ENCODE measurements at places on chromosomes 11 and 22. TPM values are rescaled to one million over a fixed set of nuclear protein-coding genes. Genes with fewer than 3 reads are reported as not detected.

The FDXACB1 gene
- 3.8 TPM for total RNA-seq

The HBE1 gene
- total RNA-seq, result not detected

The YPEL1 gene
- total RNA-seq, result 1.7 TPM

The OR5B21 gene
- not detected for total RNA-seq

The MAPK11 gene
- total RNA-seq, result 15.4 TPM

The NRXN2 gene
- total RNA-seq, result 11.6 TPM

The CYTH4 gene
- total RNA-seq, result 16.3 TPM

The SYCE3 gene
- total RNA-seq, result not detected

The XKR3 gene
- not detected for total RNA-seq

The IGF2 gene
- total RNA-seq, result 61.1 TPM

The ALDH3B1 gene
- total RNA-seq, result 25.4 TPM

The SGSM1 gene
- total RNA-seq, result 10.6 TPM

The FAM180B gene
- 0.29 TPM for total RNA-seq

The MPEG1 gene
- total RNA-seq, result 9.4 TPM

The NEFH gene
- total RNA-seq, result 0.86 TPM

- no peak for DNase-seq
Measured at GRCh38 chr11:13338427-13339069, 61.0 kb downstream of the BMAL1 start.

DNA sequence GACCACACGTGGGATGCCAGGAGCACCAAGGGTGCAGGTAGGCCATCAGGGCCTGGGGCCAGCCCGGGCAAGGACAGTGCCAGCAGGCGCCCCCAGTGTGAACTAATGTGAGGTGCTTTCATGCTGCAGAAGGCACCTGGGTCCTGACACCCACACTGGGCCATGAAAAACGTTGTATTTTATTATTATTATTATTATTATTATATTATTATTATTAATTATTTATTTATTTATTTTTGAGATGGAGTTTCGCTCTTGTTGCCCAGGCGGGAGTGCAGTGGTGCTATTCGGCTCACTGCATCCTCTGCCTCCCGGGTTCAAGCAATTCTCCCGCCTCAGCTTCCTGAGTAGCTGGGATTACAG, 1267.3 kb downstream of the BRD1 start:
- no peak for DNase-seq

DNA sequence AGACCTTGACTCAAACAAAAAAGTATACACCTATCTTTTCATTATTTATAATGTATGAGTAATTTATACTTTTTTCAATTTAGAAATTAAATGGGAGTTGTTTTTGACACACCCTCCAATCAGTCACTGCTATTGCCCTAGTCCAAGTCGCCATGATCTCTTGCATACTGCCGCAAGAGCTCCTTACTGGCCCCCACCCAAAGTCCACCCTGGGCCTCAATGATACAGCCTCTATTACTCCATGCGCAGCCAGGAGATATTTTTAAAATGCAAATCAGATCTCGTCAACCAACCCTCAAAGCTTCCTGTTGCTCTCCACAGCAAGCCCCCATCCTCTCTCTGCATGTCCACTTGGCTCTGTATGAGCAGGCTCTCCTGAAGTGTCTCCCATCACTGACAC, 12.8 kb upstream of the LMO1 start:
- no peak for DNase-seq

DNA sequence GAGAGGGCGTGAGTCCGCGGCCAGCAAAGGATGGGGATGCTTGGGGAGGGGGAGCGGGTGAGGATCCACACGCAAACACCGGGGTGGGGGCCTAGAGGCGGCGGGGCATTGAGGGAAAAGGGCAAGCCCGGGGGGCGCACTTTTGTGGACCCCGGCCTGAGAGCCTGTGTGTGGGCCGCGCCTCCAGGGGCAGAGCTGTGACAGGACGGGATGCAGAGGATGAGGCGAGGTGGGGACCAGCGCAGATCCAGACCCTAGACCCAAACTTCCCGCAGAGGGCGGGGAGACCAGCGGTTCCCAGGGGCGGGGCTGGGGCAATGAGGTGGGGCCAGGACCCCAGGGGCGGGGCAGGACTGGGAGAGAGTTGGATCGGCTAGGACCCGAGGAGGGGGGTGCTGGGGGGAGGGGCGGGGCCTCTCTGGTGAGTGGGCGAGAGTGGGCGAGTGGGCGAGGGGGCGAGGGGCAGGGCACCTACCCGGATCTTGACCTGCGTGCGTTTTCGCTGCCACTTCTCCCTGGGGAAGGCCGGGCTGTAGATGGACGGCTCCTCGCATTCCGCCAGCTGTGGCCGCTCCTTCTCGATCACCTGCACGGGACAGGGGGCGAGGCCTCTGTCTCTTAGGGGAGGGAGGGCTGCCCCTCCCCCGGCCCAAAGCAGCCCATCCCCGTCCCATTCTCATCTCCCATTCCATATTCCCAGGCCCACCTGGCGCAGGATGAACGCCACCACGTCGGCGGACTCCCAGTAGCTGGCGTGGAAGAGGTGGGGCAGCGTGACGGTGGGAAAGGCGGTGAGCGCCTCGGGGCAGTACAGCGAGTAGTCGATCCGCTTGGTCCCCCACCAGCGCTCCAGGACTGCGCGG, 10.6 kb downstream of the PITPNM1 start:
- DNase-seq, result no peak

DNA sequence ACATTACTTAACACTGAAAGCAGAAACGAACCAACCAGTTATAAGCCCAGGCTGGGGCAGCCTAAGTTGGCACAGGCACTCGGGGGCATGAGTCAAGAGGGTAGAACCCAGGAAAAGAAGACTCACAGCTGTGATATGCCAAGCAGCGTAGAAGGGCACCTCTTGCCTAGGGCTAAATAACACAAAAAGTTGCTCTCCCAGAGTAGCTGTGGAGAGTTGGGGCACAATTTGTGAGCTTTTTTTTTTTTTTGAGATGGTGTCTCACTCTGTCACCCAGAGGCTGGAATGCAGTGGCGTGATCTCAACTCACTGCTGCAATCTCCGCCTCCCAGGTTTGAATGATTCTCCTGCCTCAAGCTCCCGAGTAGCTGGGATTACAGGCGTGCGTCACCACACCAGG, 8.8 kb downstream of the CLMP start:
- DNase-seq, result no peak

GRCh38 chr11:73875380-73875779, 1.3 kb downstream of the COA4 start:
- no peak for DNase-seq

DNA sequence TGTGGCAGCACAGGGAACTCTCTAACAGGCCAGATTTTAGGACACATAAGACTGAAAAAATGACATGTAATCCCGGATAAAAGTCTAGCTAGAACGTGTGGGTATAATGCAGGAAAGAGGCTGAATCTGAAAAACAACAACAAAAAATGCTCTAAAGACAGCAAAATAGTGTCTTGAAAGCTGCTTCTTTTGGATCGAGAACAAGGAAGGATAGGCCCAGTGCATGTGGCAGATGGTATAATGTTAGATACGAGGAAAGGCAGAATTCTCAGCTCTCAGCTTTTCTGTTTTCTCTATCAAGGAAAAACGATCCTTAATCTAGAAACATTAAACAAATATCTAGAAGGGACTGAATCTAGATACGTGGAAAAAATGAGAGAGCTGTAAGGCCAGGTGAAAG, 33.8 kb upstream of the PARVA start:
- DNase-seq, result no peak

DNA sequence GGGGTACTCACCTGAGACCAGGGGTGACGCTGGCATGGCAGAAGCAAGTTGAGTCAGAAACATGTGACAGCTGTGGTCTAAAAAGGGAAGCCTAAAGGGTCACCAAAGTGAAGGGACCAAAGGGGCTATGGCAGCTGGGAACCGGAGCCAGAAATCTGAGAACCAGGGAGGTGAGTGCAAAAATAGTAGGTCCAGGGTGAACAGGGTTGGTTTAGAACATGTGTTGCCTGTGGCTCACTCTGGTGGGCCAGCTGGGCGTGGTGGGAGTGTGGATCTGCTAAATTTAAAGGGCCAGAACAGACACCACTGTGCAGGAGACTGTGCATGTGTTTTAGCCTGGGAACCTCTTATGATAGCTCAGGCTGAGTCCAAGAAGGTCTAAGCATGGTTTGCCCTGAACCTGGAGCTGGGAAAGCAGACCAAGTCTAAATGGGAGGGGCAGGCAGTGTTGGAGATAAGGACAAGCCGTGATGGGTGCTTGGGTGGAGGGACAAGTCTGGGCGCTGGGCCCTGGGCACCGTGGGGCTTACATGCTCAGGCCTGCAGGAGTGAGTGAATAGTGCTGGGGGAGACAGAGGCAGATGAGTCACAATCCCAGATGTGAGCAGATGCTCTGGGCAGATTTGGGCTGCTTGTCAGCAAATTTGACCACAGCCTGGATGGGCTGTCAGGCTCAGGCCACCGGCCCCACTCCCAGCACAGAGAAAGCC, 41.4 kb upstream of the ZBED5 start:
- peak; percentile 90 for DNase-seq

DNA sequence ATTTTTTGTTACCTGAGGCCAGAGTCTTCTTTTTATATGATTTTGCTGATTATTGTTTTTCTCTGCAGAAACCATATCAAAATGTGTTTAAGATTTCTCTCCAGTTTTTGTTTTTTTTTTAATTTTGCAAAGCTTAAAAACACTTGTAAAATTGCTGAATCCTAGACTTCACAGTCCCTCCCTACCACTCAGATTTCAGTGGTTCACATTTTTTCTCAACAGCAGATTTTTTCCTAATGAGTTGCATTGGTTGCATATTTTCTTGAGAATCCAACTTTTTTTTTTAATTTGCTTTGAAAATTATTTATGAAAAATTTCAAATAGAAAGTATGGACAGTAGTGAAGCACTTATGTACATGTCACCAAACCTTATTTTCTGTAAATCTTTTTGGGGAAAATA, 5.8 kb downstream of the ARL14EP start:
- DNase-seq, result no peak

GRCh38 chr11:14746857-14747395, 103.3 kb downstream of the PDE3B start:
- DNase-seq, result no peak

GRCh38 chr22:20750461-20751184, 23.3 kb upstream of the SERPIND1 start:
- DNase-seq, result peak; percentile 66

- DNase-seq, result peak; percentile 75
Measured at GRCh38 chr11:47715082-47715669, at the start of gene AGBL2. AGBL2 (minus strand) TSS chr11:47715369; CDS start chr11:47714650, 719 bp downstream.

GRCh38 chr11:36449561-36450096, 60.4 kb downstream of the TRAF6 start:
- no peak for DNase-seq

DNA sequence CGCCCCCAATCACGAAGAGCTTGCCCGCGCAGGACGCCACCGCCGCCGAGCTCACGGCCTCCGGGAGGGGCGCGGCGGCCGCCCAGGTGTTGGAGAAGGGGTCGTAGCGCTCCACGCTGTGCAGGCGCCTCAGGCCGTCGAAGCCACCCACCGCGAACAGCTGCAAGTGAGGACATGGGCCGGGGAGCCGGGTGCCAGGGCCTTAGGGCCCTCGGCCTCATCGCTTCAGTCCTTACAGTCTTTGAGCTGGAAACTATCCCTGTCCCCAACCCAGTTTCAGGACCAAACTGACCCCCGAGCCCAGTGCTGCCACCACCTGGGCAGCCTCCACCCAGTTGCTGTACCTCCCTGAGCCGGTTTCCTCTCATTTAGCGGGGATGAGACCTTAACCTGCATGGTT, 7.6 kb downstream of the KLHL35 start:
- no peak for DNase-seq

DNA sequence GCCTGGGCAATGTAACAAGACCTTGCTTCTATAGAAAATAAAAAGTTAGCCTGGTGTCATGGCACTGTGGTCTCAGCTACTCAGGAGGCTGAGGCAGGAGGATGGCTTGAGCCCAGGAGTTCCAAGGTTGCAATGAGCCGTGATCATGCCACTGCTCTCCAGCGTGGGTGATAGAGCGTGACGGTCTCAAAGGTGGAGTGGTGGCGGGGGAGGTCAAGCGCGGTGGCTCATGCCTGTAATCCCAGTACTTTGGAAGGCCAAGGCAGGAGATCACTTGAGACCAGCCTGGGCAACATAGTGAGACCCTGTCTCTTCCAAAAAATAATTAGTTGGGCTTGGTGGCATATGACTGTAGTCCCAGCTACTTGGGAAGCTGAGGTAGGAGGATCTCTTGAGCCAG, 16.7 kb upstream of the PISD start:
- no peak for DNase-seq

DNA sequence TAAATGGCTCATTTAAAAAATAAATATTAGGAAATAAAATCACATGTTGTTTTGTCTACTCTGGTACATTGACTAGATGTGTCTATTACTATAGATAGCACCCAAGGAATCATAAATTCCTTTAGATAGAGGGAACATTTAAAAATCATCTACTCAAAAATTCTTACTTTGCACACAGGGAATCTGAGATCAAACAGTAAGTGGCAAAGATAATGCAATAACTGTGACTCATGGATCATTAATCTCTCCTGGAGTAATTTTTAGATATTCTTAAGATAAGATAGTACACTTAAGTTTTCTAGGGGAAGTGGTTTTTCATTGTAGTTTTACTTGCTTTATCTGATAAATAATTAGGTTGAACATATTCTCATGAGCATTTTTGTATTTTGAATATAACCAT, 468.9 kb downstream of the LUZP2 start:
- DNase-seq, result no peak

- DNase-seq, result no peak
Measured at GRCh38 chr22:44753189-44754042, 1.0 kb downstream of the ARHGAP8 start.

DNA sequence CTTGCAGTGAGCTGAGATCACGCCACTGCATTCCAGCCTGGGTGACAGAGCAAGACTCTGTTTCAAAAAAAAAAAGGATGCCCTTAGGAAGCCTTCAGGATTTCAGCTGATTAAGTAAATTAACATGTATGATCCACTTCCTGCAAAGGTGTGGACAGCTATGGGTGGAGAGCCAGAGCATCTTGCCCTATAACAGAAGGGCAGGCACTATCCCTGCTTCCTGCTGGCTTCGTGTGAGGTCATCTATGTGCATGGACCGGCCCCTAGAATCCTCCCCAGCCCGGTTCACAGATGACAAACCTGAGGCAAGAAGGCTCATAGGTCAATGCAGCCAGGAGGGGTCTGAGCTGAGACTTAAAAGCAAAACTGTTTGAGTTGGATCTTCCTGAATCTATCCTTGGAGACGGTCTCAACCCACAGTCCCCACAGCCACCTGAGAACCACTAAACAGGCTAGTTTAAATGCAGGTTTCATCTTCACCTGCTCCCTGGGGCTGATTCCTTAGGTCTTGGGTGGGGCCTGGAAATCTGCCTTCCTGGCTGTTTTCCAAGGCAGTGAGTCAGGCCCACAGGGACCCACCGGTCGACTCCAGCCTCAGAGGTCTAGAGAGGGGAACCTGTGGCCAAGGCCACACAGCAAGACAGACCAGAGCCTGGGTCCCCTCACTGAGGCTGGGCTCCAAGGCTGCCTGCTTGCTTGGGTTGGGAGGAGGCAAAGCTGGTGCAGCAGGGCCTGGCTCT, 55.2 kb upstream of the MPEG1 start:
- DNase-seq, result no peak

- DNase-seq, result no peak
Measured at GRCh38 chr11:120522736-120523135, 11.2 kb downstream of the GRIK4 start.

- no peak for DNase-seq
Measured at GRCh38 chr11:79098146-79098545, 342.7 kb downstream of the TENM4 start.
